ENCODE measurements at places on chromosomes 3 and 15. TPM values are rescaled to one million over a fixed set of nuclear protein-coding genes. Genes with fewer than 3 reads are reported as not detected.

DNA sequence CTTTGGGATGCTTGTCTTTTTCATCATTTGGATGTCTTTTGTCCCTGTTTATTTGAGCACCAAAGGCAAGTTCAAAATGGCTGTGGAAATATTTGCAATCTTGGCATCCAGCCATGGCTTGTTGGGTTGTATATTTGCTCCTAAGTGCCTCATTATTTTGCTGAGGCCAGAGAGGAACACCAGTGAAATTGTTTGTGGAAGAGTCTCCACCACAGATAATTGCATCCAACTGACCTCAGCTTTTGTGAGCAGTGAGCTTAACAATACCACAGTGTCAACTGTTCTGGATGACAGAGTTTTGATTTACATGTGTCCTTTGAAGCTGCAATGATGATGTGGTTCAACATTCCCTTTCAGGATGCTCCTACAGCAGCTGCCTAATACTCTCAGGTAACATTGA is 83.0 kb upstream of the KCNAB1 start:
- no peak for DNase-seq

Gene IGSF10
- total RNA-seq: 5.8 TPM

- no peak for DNase-seq
Measured at GRCh38 chr3:139670196-139670595, 7.6 kb downstream of the NMNAT3 start.

- DNase-seq: no peak
Measured at GRCh38 chr3:31008994-31009393, 114.5 kb upstream of the GADL1 start.

DNA sequence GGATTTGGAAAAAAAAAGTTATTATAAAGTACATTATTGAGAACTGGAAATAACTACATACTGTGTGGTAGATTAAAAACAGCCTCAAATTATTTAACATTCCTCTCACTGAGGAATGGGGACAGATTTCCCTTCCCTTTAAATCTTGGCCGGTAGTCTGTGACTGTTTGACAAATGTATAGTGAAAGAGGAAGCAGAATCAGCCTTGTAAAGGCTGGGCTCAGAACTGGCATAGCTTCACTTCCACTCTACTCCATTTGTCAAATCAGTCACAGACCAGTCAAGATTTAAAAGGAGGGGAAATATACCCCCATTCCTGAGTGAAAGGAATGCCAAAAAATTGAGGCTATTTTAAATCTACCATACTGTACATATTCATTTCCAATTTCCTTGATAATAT is 18.2 kb upstream of the B4GALT4 start:
- DNase-seq: no peak

DNA sequence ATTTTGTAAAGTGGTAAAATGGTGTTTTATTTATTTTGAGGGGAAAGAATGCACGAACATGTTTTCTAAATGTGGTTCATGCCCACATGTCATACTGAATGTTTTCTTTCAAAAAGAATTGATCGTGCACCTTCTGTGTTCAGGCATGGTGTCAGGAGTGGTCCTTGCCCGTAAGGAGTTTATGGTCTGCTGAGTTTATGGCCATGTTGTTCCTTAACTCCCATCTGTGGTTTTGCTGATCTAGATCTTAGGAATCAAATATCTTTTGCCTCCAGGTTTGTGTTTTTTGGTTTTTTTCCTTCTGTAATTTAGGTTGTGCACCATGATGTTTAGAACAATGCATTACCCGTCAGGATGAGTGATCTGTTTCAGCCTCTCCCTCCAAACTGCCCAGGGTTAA is 304.4 kb upstream of the NR2E3 start:
- no peak for DNase-seq

- no peak for DNase-seq
Measured at GRCh38 chr15:40060236-40060961, 21.4 kb upstream of the SRP14 start.

DNA sequence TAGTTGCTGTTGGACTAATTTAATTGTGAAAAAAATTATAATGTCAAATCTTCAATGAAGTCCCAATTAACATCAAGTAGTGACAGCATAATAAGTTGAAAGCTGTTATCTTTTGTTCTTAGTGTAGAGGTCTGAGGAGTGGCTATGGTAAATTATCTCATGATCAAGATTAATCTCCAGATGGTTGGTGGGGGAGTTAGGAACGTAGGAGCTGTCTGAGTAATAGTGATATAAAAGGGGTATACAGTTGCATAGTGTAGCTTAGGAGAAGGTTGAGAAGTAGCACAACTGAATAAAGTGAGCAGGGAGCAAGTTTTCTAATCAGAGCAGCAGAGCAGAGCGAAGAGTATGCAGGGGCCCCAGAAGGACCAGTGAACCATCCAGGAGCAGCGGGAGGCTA is 19.5 kb downstream of the TMOD2 start:
- no peak for DNase-seq

Gene SLC27A2
- 33.2 TPM for total RNA-seq

Gene CCDC13
- 4.0 TPM for total RNA-seq

GRCh38 chr3:175620532-175620931 is 761.4 kb downstream of the NAALADL2 start:
- no peak for DNase-seq

GRCh38 chr15:70262171-70262570 is 164.5 kb upstream of the TLE3 start:
- DNase-seq: no peak

DNA sequence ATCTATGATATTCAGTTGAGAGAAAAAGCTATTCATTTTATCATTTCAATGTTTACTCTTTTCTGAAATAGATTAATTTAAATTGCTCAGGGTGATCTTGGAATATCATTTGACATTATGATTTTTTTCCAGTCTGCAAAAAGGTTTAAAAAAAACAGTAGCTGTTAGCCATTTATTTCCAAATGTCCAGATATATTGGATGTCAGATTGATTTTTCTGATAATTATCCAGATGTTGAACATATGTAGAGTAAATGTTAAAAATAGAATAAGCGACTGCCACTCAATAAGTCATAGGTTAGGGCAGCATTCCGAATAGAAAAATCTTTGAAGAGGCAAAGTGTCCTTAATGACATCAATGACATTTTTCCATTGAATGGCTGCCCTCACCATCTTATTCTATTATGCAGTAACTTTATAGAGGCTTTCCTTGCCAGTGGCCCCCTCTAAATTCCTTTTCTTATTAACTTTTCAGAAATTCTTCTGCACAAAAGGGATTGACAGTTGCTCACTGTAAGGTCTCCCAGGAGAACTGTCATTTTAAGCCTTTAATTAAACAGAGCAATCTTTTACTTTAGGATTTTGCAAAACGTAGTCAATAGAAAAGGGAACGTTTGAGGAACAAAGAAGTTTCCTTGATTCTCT is 316.5 kb downstream of the GBE1 start:
- DNase-seq: no peak

Gene THRB
- total RNA-seq: 9.8 TPM

DNA sequence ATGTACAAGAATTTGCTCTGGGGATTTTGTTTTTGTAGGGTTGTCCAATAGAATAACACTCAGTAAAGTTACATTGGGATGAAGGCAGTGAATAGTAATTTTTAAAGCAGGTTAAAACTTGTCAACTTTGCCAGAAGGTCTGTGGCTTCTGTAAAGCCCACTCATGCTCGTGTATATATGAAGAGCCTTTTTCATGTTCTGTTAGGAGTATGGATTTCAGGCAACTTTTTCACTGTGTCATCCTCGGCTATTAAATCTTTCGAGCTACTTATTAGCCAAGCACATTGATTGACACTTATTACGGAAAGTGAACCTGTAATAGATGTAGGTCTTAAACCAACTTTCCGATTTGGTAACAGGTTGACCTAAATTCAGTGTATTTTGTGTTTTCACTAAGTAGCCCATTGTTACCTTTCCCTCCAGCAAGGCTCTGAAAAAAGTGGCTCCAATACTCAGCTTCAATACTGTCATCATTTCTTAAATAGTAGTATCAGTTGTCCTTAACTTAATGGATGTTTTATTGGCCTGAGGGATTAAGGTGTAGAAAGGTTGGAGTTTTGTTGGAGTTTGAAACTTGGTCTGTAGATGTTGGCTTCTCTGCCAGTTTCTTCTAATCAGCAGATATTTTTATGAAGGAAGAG is 1.7 kb downstream of the PAK2 start:
- no peak for DNase-seq

DNA sequence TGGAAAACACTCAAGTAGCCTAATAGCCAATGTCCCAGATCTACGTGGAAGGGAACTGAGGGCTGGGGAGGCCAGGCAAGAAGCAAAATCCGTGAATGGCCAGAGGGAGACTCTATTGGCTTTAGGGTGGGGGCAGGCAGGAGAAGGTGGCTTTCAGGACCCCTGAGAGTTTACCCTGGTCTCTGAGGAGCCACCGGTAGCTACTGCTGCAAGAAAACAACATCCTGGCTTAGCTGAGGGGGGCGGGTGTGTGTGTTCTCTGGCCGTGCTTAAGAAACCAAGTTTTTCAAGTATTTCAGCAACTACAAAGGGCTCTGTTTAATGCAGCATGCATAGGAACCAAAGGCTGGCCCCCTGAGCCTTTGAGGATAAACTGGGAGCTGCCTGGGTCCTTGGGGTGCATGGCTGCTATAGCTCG is 47.6 kb upstream of the TRPM1 start:
- DNase-seq: no peak

DNA sequence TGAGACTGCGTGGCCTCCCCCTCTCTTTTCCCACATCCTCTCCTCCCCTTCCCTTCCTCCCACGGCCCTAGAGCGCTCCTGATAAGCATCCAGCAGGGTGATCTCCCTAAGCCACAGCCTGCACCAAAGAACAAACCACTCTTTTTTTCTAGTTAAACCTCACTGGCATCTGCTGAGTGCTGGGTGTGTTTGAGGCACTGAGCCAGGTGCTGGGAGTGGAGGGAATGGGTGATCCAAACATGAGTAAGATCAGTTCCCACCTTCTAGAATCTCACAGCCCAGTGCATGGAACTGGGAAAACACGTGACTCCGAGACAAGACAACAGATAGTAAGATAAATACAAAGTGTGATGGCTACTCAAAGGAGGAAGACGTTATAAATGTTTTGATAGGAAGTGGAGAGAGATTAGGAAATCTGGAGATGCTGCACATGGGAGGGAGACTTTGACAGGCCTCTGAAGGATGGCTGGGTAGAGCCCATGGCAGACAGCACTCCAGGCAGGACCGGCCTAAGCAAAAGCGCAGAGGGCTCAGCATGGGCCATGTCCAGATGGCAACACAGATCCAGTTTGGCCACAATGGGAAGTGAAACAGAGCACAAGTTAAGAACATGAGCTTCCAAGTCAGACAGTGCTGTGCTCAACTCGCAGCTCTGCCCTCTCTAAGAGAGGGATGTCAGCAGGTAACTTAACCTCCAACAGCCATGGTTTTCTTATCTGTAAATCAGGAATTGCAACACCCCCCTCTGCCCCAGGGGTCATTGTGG is 55.6 kb downstream of the CCR3 start:
- DNase-seq: peak; percentile 49

DNA sequence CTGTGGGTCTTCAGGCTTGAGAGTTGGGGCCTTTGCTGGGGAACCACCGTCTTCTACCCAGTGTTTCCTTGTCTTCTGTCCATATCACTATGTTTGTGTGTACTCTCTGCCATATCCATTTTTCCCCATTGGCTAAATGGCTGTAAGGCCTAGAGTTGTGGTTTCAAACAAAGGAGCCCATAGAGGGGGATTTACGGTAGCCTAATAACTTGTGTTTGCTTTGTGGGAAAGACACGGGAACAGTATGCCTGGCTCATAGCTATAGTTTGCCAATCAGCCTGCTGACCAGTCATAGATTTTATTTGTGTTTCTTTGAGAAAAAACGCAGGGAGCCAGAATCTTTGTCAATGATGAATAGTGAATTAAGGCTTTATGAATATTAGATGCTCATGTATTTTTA is 554.8 kb downstream of the NAALADL2 start:
- no peak for DNase-seq

Gene GP9
- total RNA-seq: 0.64 TPM

Gene FAM81A
- total RNA-seq: not detected

- DNase-seq: no peak
Measured at GRCh38 chr3:96959901-96960641, 145.7 kb downstream of the EPHA6 start.

Gene C3orf38
- total RNA-seq: 11.9 TPM

Gene TGM4
- total RNA-seq: not detected

DNA sequence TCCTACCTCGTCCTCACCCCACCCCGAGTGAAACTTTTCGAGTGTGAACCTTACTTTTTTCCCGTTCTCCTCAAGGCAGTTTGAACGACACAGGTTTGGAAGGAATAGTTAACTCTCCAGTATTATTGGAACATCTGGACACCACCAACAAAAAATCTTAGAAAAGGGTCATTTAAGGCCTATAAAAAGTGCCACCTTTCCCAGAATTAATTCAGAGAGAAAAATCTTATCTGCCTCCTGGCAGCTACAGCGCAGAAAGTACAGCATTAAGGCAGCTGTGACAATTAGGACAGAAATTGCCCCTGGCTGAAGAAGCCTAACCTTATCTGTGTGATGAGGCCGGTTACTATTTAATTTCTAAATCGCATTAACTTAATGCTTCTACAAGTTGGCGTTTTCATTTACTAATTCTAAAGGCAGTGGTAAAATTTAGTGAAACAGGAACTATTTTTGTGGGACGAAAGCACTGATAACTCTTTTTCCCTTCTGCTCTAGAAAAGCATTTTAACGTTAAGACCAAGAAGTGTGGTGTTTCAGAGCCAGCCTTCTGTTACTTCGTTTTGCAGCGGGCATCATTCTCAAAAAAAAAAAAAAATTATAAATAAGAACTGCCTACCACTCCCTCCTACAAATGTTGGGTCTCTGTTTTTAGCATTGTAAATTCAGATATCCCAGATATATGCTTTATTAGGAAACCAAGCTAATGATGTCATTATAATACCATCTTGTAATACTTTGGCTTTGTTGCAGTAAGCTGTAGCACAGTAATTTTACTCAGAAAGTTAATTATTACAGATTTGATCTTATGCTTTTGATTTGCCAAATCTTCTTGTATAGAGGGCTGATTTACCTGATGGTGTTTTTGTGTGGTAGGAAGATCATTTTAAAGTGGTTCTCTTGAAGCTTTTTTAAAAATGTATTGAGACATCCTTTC is 1.4 kb downstream of the ATP11B start:
- no peak for DNase-seq

Gene FSTL1
- total RNA-seq: 106 TPM

- DNase-seq: no peak
Measured at GRCh38 chr15:42705336-42705735, 31.6 kb downstream of the CDAN1 start.

GRCh38 chr3:55571913-55572312 is 84.8 kb upstream of the WNT5A start:
- peak; percentile 52 for DNase-seq

Gene GOLGA8O
- total RNA-seq: not detected

DNA sequence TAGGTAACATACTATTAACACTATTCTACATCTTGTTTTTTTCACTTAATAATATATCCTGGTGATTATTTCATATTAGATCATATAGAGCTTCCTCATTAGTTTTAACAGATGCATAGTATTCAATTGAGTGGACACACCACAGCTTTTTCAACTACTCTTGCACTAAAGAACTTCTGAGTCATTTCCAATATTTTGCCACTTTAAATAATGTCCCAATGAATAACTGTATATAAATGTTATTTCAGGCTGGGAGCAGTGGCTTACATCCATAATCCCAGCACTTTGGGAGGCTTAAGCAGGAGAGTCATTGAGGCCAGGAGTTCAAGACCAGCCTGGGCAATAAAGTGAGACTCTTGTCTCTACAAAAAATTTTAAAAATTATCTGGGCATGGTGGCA is 26.9 kb downstream of the MAP1A start:
- DNase-seq: no peak

- no peak for DNase-seq
Measured at GRCh38 chr3:134300520-134300919, 49.9 kb upstream of the RYK start.

All from transverse colon (tissue), 4 donors.